Activated CD8-positive, alpha-beta memory T cell treated with anti-CD3 and anti-CD28 coated beads, Interleukin-2, amount 10 ng/mL, durations not matched to agents 7 days and 5 days (primary cell): ENCODE measurements at places on chromosomes 11 and 22. TPM values are rescaled to one million over a fixed set of nuclear protein-coding genes. Genes with fewer than 3 reads are reported as not detected.

Gene C11orf87
- not detected for total RNA-seq

Gene RTN4R
- 1.4 TPM for total RNA-seq

Gene OR51B5
- 0.47 TPM for total RNA-seq

Gene APOL3
- 134 TPM for total RNA-seq
